ENCODE measurements at places on chromosomes 4 and X.

DNA sequence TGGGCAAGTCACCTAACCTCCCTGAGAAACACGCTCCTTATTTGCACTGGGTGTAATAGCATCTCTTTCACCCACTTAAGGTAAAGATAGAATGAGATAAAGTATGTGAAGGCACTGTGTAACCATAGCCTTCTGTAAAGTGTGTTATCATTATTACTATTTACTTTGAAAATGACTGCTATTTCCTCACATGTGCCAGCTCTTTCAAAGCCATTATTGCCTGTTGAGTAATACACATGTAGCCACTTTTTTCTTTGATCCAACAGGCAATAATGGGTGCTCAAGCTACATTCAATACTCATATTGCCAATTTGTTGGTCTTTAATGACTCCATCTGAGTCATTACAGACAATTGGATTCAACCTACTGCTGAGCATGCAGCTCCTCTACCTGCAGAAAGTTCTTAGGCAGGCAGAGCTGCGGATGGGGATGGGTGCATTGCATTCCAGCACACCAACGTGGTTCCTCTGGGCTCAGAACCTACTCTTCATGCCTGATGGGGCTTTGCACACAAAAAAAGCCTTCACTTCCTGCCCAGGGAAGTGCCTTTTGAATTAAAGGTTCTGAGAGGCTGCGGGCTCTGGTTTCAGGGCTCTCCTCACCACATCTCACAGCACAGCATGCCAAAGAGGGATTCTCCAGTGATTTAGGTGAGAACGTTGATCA, 9.7 kb downstream of the PTCHD1 start:
- no peak for DNase-seq

DNA sequence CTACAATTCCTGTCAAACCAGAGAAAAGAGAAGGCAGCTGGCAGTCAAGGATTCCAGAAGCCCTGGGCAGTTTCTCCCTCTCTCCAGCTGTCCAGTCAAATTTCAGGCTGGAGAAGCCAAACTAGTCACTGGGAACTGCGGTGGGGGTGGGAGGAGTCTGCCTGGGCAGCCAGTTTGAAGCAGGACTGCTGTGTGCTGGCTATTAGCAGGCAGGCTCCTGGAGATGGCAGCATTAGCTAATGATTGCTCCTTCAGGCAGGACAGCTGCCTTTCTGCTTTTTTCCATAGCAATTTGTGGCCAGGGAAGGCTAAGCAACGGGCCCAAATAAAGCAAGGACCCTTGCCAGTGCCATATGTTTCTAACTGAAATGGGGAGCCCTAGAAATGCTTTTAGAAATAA, 44.7 kb upstream of the FGF13 start:
- DNase-seq, result no peak

GRCh38 chr4:39384563-39384962, 18.4 kb upstream of the RFC1 start:
- no peak for DNase-seq

- DNase-seq, result no peak
Measured at GRCh38 chrX:94288325-94288724, 614.3 kb downstream of the FAM133A start.

DNA sequence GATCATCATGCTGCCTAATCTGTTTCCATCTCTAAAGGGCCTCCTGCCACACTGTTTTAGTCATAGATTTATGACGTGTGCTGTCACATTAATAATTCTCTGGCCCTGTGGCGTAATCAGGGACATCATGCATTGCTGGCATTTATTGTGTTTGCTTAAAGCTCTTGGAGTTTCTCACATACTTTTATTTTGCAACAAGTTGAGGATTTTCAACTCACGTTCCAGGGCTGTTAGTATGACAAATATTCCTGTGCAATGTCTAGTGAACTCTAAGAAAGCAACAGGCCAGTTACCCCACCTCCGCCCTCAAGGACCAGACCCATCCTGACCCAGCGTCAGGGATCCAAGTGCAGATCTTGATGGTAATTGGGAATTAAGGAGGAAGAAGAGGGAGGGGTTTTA, 7.8 kb upstream of the PIGA start:
- no peak for DNase-seq

DNA sequence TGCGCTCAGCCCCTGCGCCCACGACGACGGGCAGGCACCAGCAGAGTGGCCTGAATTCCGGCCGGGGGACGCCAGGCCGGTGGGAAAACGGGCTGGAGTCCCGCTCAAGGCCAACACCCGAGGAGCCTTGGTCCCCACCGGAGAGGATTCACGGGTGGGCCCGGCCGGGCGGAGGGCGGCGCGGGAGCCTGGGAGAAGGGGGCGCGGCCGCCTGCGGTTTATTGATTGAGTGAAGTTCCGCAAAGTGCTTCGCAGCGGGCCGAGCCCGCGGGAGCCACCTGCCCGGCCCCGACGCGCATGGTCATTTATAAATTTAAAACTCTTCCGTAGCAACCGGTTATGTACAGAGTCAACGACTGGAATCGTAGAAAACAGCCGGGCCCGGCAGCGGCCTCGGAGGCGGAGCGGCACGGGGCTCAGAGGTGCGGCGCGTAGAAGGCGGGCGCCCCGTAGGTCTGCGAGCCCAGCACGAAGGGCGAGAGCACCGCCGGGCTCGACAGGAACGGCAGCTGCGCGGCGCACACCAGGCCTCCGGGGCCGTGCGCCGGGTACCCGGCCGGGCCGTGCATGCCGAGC, 3.6 kb downstream of the NKX1-1 start:
- DNase-seq, result no peak

GRCh38 chr4:98627531-98628257, 30.7 kb downstream of the TSPAN5 start:
- no peak for DNase-seq

DNA sequence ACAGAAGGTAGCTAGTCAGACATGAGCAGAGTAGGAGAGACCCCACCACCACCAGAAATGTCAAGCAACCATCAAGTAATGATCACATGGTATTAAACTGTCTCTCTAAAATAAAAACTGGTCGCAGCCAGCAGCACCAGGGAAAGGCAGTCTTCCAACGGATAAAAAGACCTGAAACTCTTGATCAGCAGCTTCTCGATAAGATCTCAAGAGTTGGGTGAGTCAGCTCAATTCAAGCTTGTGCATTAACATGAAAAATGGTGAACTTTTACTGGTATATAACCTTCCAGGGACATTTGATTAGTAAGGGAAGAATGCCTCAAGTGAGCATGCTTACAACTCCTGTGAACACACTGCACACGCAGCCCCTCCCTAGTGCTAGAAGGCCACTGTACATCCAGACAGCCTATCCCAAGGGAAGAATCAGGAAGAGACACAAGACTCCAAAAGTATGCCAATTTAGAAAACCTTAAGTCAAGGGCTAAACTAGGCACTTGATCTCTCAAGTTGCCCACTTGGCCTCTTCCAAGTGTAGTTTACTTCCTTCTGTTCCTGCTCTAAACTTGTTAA, 270.0 kb upstream of the GNPDA2 start:
- no peak for DNase-seq

GRCh38 chrX:15128861-15129260, 141.0 kb downstream of the ASB9 start:
- no peak for DNase-seq

- DNase-seq, result no peak
Measured at GRCh38 chr4:146108756-146109155, 66.8 kb upstream of the LSM6 start.

DNA sequence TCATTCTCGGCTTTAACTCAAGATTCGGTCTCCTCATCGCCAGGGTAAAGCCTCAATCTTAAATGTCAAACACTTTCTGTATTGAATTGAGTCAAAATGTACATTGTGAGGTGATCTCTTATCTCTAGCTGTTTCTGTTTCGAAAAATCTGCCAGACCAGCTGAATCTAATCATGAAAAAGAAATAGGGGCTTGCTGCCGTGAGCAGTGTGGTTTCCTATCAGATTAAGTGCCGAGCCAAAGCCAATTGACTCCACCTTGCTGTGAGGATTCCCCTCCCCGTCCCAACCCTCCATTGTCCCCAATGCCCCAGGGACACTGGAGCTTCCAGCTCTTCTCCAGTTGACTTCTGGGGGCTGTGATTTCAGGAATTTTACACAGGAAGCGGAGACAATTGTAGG, 12.5 kb upstream of the CRLF2 start:
- DNase-seq, result no peak

GRCh38 chr4:186266729-186267456, 904 bp downstream of the F11 start:
- DNase-seq, result no peak

DNA sequence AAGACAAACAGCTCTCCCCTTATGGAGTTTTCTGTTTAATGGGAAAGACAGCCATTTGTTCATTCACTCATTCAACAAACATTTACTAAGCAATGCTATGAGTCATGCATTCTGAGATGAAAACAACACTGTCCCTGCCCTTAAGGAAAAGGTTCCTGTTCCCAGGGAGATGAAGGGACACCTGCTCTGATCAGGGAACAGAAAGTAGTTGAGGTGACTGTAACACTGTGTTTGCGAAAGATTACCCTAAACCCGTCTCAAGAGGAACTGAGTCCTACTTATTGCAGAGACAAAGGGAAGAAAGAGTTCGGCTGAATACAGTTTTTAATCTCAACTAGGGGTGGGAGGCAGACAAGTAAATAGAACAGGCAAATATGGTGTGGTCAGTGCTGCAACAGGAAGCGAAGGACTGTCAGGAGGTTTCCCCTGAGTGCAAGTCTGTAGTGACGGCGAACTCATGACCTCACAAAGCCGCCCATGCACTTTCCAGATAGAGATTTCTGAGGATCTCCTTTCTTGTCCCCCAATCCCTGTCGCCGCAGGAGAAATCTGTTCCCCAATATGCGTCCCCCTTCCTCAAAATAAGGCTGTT, 712 bp downstream of the STX18 start:
- DNase-seq, result no peak

DNA sequence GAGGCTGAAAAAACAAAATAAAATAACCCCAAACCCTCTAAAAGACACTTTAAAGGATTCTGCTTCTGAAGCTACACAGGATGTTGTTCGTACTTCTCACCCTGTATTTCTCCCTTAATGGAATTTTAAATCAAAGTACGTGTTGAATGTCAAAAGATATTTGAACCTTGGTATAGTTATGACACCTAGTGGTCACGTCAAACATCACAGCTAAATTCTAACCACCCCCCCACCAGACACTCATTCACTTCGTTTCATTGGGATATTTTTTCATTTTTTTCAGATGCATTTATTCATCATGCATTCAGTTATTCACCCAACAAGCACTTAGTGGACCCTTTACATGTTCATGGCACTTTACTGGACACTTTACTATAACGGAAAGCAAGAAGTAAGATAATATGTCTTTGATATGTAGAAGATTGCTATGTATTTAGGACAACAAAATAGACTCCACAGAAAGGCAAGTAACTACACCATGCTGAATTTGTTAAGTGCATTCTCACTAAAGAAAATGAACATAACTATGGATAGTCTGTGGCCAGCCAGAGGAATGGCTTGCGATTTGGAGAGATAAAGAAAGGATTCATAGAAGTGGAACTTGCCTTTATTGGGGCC, 62.5 kb upstream of the GPR174 start:
- DNase-seq, result no peak

GRCh38 chr4:113919611-113920010, 59.8 kb downstream of the ARSJ start:
- no peak for DNase-seq

GRCh38 chr4:22764183-22764582, 71.4 kb downstream of the GBA3 start:
- no peak for DNase-seq

GRCh38 chr4:5808081-5808741, 84.7 kb downstream of the CRMP1 start:
- no peak for DNase-seq

GRCh38 chr4:70877556-70877955, 24.6 kb upstream of the MOB1B start:
- DNase-seq, result no peak

DNA sequence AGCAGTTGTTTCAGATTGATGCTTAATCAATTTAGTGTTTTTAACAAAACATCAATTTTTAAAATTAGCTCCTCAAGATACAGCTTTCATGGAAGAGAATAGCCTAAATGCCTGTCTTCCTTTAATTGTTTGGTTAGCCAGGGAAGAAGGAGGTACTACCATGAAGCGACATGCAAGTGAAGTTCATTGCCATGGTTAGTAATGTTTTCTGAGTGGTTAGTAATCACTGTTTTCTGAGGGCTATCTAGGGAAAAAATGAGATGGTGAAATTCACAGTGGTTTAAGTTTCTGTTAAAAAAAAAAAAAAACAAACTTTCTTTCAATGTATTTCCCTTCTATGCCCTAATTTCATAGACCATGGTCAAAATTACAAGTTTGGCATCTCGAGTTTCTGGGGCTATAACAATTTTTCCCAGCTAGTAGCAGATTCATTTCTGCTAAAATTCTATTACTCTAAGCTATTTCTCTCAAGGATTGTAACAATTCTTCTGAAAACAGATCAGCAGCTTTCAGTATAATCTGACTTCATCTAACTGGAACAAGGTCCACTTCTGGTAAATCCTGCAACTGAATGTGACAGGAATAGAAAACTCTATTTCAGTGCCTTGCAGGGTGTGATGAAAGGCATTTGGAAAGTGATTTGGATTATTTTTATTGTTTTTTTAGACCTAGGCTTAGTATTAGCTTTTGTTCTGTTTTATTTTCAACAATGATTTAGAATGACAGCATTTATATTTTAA, 157.0 kb downstream of the PCDH18 start:
- no peak for DNase-seq

- DNase-seq, result no peak
Measured at GRCh38 chr4:176788248-176788647, 4.5 kb downstream of the VEGFC start.

DNA sequence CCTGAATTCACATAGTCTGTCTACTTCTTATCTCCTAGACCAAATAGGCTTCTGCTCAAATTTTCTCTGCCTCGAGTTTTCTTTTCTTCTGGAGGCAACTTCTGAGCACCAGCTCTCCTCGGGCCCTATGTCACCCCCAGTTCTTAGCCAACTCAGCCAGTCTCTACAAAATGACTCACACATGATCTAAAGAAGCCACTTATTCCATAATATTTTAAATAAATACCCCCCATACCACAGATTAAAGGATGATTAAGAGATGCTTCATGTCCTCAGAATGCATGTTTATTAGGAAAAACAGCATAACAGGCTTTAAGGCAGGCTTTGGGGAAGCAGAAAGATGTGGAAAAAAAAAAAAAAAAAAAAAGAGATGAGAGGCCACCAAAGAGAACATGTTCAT, 36.6 kb upstream of the DDX53 start:
- DNase-seq, result no peak

DNA sequence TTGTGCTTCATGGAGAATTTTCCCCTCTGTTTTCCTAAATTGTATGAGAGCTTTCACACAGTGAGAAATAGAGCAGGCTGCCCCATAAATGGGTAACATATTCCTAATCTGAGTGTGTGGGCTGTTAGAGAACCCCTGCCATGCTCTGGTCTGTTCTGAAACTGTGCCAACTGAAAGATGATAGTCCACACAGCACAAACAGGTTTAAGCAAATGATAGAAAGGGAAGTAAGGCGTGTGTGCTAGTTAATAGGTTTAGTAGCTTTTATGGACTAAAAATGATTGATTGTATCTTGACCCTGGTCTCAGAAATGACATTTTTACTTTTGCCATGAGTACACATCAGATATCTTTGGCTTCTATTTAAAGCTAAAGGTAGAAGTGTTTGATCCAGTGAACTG, 106.2 kb downstream of the PRRG1 start:
- no peak for DNase-seq

Data from NCI-H187 (cell line).